GM12878 (cell line): ENCODE measurements at places on chromosomes 1 and 21. TPM values are rescaled to one million over a fixed set of nuclear protein-coding genes. Genes with fewer than 3 reads are reported as not detected.

DNA sequence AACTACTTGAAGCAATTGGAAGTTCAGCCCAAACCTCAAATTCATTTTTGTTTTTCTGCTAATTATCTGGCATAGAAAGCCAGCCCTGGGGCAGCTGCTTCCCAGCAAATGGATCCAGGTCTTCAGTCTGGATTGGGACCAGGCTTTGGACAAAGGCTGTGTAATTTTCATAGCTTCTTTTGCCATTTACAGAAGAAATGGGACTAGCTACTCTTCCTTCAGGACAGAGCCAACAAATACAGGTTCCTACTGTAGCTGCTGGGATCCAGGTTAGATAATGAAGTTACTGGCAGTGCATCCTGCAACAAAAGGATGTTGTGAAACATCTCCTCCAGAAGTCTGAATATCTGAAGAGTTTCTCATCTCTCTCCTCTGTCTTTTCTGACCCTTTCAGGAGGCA lies 171.5 kb upstream of the CAMK1G start:
- no peak for DNase-seq
- no peak overlapping the region for H3K27ac ChIP-seq
- no peaks in the 10 kb centered on the region for H3K4me1 ChIP-seq

- H3K27ac ChIP-seq = no peak overlapping the region
- no peaks in the 10 kb centered on the region for H3K4me1 ChIP-seq
- no peaks in the 10 kb centered on the region for H3K36me3 ChIP-seq
- no peaks in the 10 kb centered on the region for H3K27me3 ChIP-seq
These were observed 3.5 kb upstream of the ACP6 start for GRCh38 chr1:147673816-147674215.

The PGBD2 gene
- 4.3 and 4.4 TPM in 2 replicates for total RNA-seq

- no peak overlapping the region for H3K4me3 ChIP-seq
- H3K4me1 ChIP-seq = peaks cover 4% of the 10 kb centered on the region; the same call in 1 of the 2 replicates
- DNase-seq = no peak
- H3K27ac ChIP-seq = no peak overlapping the region
These were observed 177.9 kb downstream of the PGBD5 start for GRCh38 chr1:230248016-230248888.

DNA sequence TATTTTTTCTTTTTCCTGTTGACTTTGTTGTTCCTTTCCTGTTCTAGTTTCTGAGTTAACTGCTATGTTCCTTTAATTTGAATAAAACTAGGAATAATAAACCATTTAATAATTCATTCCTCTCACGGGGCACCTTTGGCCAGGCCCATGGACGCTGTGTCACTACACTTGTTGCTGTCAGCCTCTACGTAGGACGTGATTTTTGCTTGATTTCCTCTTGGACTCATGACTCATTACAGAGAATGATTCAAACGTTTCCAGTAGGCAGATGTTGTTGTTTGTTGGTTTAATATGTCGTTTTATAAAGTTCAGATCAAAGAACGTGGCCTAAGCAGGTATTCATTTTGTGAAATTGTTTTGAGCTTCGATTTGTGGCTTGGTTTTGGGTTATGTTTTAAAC lies 9.1 kb upstream of the SLC19A1 start:
- peak overlapping the region; percentile 93 for H3K27ac ChIP-seq
- no peaks in the 10 kb centered on the region for H3K27me3 ChIP-seq
- no peaks in the 10 kb centered on the region for H3K36me3 ChIP-seq
- peak; percentile 35 for DNase-seq
- peaks cover 33% of the 10 kb centered on the region for H3K4me1 ChIP-seq

The OPRD1 gene
- not detected in 2 replicates for total RNA-seq

DNA sequence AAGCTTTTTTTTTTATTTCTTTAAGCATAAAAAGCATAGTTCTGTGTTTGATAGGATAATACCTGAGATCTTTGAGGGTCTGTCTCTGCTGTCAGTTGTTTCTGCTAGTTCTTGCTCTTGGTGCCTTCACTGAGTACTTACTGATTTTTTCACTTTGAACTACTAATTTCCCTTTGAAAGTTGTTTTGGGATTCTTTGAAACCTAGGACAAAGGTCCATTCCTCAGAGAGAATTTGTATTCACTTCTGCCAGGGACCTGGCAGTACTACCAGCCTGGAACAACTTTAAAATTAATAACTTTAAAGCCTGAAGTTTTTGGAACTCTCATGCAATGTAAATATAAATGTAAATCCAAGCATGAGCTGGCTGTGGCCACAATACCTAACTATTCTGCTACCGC lies 190.1 kb downstream of the TM2D1 start:
- H3K27me3 ChIP-seq = no peaks in the 10 kb centered on the region
- no peak for DNase-seq
- no peak overlapping the region for H3K27ac ChIP-seq
- H3K4me1 ChIP-seq = no peaks in the 10 kb centered on the region
- no peaks in the 10 kb centered on the region for H3K36me3 ChIP-seq
- H3K4me3 ChIP-seq = no peak overlapping the region

The WDR64 gene
- not detected in 2 replicates for total RNA-seq

- no peak for DNase-seq
- H3K27me3 ChIP-seq = no peaks in the 10 kb centered on the region; the same call in 1 of the 2 replicates
- H3K36me3 ChIP-seq = no peaks in the 10 kb centered on the region
- H3K4me1 ChIP-seq = no peaks in the 10 kb centered on the region
- H3K27ac ChIP-seq = no peak overlapping the region
These were observed 239.4 kb upstream of the POU3F1 start for GRCh38 chr1:38285807-38286530.

The NUAK2 gene
- 3.0 TPM in 2 replicates for total RNA-seq

DNA sequence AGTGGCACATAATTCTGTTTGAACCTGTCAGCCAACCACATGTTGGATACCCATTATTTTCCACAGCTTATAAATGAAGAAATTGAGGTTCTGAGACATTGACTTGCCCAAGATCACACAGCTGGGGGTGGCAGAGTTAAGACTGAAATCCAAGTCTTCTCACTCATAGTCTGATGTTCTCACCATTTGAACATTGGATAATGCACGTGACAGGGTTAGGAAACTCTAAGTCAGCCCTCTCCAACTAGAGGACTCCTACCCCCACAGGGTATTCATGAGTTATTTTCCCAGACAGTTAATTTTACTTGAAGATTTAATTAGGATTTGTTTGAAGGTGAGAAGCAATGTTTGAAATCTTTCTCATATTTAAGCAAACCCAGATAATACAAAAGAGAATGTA lies 38.1 kb upstream of the C1orf105 start:
- no peak overlapping the region for H3K4me3 ChIP-seq
- H3K27me3 ChIP-seq = no peaks in the 10 kb centered on the region
- no peak for DNase-seq
- H3K36me3 ChIP-seq = no peaks in the 10 kb centered on the region
- peak overlapping the region; percentile 93 for H3K27ac ChIP-seq

DNA sequence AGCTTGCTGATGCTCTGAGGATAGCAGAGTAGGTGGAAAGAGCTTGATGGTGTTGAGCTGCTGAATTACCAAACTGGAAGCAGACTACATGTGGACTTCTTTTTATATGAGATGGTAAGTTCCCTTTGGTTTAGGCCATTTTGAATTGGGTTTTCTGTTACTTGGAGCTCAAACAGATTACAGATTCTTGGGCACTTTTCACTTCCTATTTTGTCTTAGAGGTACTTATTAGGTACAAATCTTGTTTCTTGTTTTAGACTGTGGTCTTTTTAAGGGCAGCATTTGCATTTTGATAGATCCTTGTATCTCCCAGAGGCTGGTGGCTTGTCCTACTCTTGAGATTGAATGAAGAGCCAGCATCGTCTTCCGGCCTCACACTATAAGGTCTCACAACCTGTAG lies 70.2 kb downstream of the GADD45A start:
- no peaks in the 10 kb centered on the region for H3K27me3 ChIP-seq
- no peaks in the 10 kb centered on the region for H3K36me3 ChIP-seq
- peak; percentile 46 for DNase-seq
- H3K4me1 ChIP-seq = peaks cover 33% of the 10 kb centered on the region

The SLAMF1 gene
- total RNA-seq = 125 and 140 TPM in 2 replicates

The KRTAP11-1 gene
- total RNA-seq = not detected in 2 replicates

GRCh38 chr1:214476986-214477870 lies 74.2 kb downstream of the PTPN14 start:
- no peak overlapping the region for H3K27ac ChIP-seq
- no peaks in the 10 kb centered on the region for H3K36me3 ChIP-seq
- no peak overlapping the region for H3K4me3 ChIP-seq

DNA sequence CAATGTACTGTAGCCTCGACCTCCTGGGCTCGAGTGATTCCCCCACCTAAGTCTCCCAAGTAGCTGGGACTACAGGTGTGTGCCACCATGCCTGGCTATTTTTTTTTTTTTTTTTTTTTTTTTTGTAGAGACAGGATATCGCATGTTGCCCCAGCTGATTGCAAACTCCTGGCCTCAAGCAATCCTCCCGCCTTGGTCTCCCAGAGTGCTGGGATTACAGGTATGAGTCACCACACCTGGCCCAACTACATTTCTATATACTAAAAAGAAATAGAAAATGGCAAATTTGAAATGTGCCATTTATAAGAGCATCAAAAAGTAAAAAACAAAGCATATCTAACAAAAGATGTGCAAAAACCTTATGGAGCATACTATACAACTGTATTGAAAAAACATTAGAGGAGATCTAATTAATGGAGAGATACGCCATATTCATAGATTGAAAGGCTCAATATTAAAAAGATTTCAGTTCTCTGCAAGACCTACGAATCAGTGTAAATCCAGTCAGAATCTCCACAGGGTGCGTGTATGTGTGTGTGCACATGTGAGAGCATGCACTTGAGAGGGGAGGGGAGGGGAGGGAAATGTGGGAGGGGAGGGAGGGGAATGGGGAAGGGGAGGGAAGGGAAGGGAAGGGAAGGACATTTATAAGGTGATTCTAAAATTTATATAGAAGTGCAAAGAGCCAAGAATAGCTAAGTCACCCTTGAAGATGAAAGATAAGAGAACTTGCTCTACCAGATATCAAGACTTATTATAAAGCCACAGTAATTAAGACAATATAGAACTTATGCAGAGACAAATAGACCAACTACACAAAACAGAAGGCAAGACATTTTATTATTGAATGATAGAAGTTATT lies 15.5 kb upstream of the PADI4 start:
- no peak overlapping the region for H3K27ac ChIP-seq
- H3K36me3 ChIP-seq = no peaks in the 10 kb centered on the region
- no peaks in the 10 kb centered on the region for H3K4me1 ChIP-seq
- no peak for DNase-seq
- H3K4me3 ChIP-seq = no peak overlapping the region
- no peaks in the 10 kb centered on the region for H3K27me3 ChIP-seq

DNA sequence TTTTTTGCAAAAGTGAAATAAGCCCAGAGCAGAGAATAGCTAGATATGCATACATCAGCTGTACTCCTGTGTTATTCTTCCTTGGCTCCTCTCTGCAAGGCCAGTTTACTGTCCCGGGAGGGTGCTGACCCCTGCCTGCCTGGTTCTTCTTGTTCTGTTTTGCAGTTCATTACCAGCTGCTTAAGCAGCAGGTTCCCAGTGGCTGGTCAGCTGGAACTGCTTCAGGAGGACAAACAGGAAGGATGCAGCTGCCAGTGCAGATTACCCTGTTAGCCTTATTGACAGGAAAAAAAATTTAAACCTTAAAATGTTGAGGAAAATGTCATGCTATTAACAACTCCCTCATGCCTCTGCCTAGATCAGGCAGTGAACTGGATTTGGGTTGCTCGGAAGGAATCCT lies 16.0 kb upstream of the LRIG2 start:
- H3K36me3 ChIP-seq = no peaks in the 10 kb centered on the region
- DNase-seq = no peak
- H3K27me3 ChIP-seq = no peaks in the 10 kb centered on the region
- no peaks in the 10 kb centered on the region for H3K4me1 ChIP-seq
- H3K4me3 ChIP-seq = no peak overlapping the region

The SLC1A7 gene
- not detected in 2 replicates for total RNA-seq

DNA sequence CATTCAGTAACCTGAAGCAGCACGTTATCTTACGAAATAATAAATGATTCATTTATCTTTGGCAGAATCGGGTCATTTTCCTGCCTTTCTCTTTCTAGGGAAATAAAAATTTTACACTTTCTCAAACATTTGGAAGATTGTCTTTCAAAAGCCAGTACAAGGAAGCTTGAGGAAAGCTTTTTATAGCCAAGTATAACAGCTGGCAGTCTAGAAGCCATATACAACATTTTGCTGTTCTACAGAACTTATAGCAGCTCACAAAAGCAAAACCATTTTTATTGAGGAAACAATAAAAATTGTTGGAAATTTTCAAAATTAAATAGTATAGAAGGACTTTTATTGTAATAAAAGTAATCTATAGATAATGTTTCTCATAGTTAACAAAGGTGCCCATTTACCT lies 448.6 kb downstream of the SMYD3 start:
- no peak for DNase-seq
- H3K4me3 ChIP-seq = no peak overlapping the region
- H3K27ac ChIP-seq = no peak overlapping the region
- H3K36me3 ChIP-seq = no peaks in the 10 kb centered on the region

The NR1I3 gene
- not detected in 2 replicates for total RNA-seq

The FCRL3 gene
- 0.08 TPM in 1 of 2 replicates, not detected in the other for total RNA-seq

DNA sequence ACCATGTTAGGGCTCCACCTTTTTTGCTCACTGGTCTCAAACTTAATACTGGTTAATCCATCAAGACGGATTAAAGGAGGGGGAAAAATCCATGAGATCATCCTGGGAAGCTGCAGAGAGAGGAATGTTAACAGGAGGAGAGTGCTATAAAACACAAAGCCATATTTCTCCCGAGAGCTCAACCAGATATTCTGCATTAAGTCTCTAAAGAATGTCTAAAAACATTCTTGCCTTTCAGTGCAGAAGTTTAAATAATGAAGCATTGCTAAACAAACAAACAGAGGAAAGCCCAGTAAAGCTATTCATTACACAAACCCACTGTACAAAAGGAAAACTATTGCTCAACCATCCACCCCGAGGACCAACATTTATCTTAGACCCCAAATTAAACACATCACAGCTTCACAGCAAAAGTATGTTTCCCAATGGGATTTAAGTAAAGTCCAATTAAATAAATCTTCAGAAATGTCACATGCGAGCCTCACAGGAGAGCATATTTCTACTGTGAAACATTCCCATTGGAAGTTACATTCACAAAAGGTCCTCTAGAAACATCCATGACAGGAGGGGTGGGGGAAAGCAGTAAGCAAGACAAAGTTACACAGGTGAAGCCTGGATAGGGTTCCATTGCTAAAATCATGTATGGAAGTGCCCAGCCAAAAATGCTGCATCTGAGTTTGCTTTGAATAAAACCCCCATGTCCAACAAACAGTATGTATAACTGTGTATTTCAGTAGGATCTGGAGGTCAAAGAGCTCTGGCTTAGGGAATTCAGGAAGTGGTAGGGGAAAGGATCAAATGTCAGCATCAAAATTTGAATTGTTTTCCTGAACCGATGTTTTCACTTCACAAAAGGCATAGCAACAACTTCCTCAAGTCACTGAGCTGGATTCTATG lies 23.3 kb downstream of the DUSP10 start:
- H3K4me3 ChIP-seq = no peak overlapping the region
- H3K36me3 ChIP-seq = peaks cover 25% of the 10 kb centered on the region
- H3K4me1 ChIP-seq = peaks cover 26% of the 10 kb centered on the region
- DNase-seq = no peak
